ENCODE measurements at places on chromosomes 2 and 18.

DNA sequence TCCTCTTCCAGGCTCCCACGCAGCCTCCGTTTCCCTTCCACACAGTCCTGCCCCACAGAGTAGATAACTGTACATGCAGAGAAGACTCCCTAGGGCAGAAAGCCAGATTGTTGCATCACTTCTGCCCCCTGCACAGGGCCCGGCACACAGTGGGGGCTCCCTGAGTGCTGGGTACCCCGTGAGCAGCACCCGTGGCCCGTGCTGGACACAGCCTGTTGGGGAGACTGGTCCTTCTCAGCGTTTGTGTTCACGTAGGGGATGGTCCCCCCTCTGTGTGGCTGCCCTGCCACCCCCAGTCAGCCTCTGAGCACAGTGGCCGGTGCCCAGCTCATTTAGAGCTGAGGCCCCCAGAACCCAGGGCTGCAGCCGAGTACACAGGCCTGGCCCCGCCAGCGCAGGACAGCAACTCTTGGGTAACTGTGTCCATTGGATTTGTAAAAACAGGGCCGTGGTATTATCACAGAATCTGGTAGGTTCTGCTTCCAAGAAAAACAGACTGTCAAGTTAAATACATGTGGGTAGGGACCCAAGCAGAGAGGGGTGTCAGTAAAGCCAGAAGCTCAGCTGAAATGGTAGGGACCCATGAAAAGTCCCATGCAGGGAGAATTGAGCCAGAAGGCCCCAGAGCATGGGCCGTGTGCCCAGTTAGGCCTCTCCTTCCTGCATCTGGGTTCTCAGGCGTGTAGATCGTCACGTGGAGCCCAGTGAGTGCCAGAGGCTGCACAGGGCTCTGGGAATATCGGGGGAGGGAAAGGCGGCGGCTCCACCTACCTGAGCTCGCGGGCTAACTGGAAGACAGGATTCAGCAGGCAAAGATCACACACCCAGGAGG is 257.3 kb downstream of the ATAD2B start:
- no peak for DNase-seq

DNA sequence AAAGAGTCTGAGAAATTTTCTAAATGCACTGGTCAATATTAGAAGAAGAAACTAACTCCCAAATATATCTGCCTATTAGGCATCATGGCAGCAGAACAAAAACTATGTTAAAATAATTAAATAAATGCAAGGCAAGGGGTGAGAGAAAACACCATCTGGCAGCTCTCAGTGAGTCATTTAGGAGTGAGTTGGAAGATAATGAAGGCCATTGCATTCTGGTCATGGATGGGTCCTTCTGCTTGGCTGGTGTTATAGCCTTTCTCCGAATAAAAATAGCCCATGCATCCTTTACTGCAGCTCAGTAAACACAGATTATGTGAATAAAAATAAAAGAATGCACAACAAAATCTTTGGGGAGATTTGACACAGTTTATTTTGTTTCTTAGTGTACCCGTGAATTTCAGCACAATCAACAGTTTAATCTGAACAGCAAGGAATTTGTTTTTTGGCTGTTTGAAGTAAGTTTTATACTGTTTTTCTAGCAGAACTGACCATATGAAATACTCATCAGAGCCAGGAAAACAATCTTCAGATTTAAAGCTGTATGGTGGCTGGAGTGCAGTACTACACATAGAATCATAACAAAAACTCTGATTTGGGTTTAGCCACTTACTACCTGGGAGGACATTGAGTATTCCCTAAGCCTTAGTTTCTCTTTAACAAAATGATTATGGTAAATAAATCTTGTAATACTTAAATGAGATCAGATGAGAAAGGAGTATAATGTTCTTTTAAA is 225.1 kb upstream of the ITGA4 start:
- no peak for DNase-seq

GRCh38 chr2:28749526-28749925 is 2.1 kb upstream of the PPP1CB start:
- no peak for DNase-seq

DNA sequence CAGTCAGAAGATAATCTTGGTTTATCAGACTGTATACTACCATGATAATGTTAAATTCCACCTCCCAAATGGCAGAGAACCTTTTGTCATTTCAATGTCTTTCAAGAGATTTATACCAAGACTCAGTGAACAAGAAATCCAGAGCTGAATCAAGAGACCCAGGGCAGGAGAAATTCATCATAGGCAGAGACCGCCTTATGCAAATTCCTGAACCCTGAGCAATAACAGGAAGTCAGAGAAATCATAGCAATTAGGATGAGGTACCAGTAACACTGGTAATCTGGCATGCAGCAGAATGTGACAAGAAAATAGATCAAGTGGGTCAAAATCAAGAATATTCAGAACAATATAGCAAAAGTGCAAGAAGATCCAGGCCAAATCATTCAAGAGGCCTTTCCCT is 412.4 kb upstream of the LRATD1 start:
- no peak for DNase-seq

DNA sequence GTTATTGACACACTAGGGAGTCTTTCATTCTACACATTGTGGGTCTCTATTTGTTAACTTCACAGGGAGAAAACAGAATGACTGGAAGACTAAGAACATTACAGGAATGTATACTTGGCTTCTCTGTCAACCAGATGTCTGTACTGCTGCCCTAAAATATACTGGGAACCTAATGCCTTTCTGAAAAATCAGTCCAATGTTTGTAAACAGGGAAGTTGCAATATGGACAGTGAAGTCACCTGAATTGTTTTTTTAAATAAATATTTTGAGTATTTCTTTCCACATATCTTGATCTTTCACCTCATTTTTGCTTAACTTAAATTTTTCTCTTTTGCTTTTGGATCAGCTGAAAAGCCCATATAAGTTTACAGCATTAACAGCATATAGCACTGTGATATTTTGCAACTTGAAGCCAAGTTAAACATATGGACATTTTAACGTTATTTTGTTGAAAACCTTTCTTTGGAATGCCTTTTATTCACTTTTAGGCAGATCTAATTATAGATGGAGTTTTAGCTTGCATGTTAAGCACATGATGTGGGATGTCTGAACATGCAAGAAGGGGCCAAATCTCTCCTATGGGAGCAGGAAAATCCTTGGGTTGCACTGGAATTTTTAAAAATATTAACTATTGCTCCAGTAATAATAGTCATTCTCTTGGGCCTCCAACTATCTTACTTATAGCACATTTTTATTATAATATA is 137.7 kb upstream of the TWIST2 start:
- DNase-seq, result no peak

- DNase-seq, result no peak
These were observed 9.9 kb downstream of the EPAS1 start for GRCh38 chr2:46306988-46307655.

DNA sequence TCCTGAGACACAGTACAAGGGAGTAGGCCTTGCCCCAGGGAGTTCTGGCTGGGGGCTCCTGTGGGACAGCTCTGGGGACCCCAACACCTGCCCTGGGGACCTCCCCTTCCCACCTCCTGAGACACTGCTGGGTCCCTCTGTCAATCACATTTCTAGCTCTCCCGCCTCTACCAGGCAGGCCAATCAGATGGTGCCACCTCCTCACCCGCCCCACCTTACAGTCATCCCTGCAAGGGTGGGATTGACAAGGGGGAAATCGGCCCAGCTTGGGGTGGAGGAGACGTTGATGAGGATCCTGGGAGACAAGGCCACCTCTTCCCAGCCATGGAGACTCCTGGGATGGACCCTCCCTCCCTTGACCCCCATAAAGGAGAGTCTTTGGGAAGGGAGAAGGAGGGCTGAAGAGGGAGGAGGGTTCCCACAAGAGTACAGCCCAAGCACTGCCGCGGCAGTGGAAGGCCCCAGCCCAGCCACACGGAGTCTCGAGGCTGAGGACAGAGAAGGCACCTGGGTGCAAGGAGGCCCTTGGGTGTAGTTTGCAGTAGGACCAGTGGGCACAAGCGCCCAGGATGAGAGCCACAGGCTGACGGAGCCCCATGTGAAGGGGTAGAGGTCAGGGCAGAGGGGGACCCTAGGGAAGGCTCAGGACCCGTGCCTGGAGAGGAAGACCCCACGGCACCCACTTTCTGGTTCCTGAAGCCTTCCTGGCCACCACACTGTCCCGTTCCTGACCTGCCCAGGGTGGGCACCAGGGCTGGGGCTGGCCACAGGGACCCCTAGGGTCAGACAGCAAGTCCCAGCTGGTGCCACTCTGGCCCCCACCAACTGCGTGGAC is 109.9 kb upstream of the OTOS start:
- DNase-seq, result no peak

GRCh38 chr18:73924307-73924706 is 223.3 kb downstream of the FBXO15 start:
- DNase-seq, result no peak

DNA sequence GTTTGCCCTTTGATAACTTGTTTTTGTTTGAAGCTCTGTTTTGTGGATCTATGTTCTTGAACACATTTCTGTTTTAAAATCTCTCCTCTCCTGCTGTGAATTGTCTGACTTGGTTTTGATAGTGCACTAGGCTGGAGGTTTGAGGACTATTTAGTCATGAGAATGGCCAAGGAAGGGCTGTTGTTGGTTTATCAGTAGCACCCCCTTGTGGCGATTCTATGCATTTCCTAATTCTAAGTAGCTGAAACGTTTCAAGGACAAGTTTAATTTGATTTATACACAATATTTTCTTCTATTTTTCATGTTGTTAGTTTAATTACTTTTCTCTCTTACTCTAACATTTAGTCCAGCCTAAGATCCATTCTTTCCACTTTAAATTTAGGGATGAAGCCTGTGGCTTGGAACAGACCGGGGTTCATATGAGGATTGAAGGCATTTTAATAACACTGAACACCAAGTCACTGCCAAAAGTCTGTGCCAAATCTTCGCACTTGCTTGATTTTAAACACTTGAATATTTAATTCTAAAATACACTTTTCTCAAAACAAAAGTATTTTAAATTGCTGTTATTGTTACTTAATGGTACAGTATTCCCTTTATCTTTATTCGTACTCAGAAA is 166.0 kb downstream of the SOCS6 start:
- DNase-seq, result no peak

DNA sequence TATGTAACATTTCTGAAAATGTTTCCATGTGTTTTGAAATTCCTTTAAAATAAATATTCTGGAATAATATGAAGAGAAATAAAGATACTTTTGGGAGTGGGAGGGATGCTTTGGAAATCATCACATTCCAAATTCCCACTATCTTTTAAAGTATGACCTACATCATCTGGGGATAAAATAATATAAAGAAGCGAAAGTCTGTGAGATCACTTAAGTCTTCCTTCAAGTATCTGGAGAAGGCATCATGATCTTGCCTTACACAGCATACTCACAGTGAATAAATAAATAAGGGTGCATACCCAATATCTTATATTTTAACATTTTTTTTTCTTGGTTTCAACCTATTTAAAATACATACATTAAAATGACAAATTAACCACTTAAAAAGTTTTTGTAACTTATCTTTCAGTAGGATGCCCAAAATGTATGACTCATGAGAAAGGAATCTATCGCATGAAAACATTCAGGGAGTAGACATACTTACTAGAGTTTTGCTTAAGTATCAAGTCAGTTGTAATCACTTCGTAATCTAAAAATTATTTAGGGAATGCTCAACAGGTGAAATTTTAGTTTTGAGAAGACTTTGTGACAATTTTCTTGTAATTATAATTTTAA is 248.3 kb upstream of the COL3A1 start:
- DNase-seq, result no peak

DNA sequence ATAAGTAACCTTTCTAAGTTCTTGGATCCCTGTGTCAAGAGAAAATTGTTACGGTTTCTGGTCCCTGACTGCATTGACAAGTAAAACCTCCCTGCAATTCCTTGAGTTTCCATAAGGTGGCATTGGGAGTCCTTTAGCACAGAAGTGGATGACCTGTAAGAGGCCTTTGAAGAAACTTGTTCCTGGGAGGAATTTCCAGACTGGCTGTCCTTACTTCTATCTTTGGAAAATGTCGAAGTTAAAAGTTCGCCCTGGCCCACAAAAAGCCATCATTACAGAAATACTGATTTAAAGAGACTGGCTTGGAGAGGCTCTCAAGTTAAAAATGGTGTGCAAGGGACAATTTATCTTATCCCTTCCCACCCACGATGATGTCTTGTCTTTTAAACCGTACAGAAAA is 218.4 kb downstream of the CDH20 start:
- no peak for DNase-seq

DNA sequence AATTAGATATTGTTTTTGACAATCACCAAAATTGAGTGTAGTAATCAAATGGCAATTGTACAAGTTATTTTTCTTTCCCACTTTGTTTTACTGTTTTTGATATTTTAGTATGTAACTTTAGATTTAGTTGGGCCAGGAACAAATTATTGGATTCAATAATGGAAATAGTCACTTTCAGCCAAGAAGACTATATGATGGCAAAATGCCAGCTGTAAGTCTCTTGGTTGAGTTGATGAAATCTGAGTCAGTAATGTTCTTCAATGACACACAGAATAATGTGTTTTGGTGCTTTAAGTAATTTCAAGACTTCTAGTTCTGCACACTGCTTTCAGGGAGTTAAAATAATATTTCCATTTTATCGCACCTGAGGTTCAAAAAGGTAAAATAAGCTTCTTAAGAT is 2022.0 kb upstream of the CELF4 start:
- no peak for DNase-seq

DNA sequence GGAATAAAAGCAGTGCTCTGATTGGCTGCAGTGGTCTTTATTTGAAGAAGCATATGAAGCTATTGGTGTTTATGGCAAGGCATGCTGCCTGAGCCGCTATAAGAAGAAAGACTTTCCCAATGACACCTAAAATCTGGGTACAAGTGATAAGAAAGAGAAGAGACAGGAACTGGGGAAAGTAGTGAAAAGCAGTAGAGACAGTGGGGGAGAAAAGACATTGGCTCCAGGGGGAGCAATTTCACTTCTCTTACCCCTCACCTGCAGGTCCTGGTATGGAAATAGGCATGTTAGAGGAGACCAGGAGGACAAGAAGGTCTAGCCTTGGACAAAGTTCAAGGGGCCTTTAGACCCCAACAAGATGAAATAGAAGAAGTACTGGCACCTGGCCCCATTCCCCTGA is 47.1 kb downstream of the PLCL1 start:
- no peak for DNase-seq

GRCh38 chr2:172087780-172088244 is 2.5 kb downstream of the DLX1 start:
- DNase-seq, result no peak

DNA sequence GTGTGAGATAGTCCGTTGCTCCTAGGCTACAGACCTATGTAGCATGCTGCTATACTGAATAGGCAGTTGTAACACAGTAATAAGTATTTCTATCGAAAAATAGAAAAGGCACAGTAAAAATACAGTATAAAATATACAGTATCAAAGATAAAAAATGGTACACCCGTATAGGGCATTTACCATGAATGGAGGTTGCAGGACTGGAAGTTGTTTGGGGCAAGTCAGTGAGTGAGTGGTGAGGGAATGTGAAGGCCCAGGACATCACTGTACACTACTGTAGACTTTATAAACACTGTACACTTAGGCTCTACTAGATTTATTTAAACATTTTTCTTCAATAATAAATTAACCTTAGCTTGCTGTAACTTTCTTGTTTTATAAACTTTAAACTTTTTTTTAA is 3.5 kb downstream of the MAP3K20 start:
- no peak for DNase-seq

GRCh38 chr2:152529420-152530115 is 187.7 kb downstream of the PRPF40A start:
- DNase-seq, result no peak

- DNase-seq, result peak; percentile 8
These were observed 908 bp downstream of the ERLEC1 start for GRCh38 chr2:53787614-53788289.

All from activated T-cell treated with anti-CD3 and anti-CD28 coated beads for 4 hours (primary cell).